ENCODE measurements at places on chromosomes 2 and 18.

GRCh38 chr18:24417480-24417879 is 9.0 kb upstream of the IMPACT start:
- no peak for DNase-seq

- peak; percentile 23 for DNase-seq
These were observed 323.2 kb downstream of the PLCL1 start for GRCh38 chr2:198127627-198128026.

- no peak for DNase-seq
These were observed 778.5 kb downstream of the BCL11A start for GRCh38 chr2:59774821-59775433.

DNA sequence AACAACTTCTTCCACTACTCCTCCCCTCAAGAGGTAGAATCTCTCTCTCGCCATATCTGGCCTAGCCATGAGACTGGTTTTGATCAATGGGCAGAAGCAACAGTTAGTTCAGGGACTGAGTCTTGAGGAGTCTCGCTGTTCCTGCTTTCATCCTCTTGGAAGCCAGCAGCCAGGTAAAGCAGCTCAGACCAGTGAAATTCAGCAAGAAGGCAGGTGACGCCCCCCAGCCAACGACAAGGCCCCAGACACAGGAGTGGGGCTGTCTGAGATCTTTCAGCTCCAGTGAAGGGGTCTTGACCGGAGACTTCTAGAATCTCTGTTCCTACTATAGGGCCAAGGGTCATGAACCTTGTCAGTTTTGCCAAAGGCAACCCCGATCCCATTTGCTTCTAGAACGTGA is 39.7 kb upstream of the ACAA2 start:
- no peak for DNase-seq

DNA sequence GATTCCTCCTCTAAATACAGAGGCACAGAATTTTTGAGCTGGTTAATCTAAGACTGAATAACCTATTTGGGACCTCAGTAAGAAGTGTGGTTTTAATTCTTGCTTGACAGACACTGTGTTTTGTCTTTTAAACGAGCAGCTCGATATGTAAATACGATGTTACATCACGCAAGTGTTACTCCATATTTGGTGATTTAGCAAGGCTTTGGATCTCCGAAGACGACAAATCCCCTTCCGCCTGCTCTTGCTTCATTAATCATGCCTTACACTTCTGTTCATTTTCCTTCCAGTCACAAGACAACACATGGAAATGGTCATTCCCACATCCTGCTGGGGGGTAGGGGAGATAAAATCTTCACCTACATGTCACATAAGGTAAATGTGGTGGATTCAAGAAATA is 9.4 kb downstream of the BCL11A start:
- DNase-seq = peak; percentile 89
